Mammary epithelial cell (primary cell): ENCODE measurements at places on chromosomes 7 and 10.

DNA sequence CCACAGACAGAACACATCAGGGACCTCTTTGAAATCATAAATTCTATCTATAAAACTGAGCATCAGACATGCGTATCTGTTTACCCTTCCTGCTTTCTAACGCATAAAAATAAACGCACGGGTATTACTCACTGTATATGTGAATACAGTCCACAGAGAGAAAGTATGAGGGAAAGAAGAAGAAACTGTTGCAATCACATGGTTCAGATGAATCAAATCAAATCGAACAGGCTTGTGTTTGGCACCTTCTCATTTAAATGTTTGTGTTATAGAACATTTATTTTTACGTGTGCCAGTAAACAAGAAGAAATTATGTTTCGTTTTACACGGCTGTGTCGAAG lies 322.0 kb downstream of the FRMD4A start:
- DNase-seq: no peak

GRCh38 chr7:136058546-136058945 lies 81.4 kb upstream of the MTPN start:
- no peak for DNase-seq

DNA sequence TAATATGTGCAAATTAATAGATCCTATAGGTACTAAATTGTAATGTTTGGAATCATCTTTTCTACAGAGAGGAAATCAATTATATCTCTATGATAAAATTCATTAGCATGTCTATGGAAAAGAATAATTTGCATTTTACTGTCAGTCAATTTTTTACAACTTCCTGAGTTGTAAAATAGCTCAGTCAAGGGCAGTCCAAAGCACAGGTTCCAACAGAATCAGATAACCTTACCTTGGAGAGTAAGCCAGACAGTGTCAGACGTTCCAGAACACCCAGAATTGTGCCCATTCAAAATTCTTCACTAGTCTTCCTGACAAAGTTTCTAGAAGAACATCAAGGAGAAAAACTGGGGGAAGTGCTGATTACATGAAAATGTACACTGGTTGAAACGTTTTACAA lies 31.1 kb upstream of the IMMP2L start:
- DNase-seq: no peak

DNA sequence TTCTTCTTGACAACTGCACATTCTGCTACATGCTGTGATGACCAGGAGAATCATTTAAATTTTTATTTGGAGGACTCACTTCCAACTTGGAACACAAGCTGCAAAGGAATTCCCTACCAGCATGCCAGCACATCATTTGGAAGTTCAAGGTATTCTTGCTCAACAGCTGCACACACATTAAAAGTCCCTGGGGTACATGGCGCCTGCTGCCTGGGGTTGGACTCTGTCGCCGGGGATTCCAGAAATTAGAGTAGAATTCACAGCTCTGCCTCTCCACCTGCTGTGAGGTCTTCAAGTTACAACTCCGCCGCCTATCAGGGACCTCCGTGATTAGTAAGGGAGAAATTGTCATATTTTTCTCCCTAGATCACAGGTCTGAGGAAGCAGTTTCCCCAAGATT lies 1.1 kb downstream of the ZNF32 start:
- DNase-seq: no peak
